Muscle of back (tissue), 13 donors: ENCODE measurements at places on chromosomes 5 and 9. TPM values are rescaled to one million over a fixed set of nuclear protein-coding genes. Genes with fewer than 3 reads are reported as not detected.

DNA sequence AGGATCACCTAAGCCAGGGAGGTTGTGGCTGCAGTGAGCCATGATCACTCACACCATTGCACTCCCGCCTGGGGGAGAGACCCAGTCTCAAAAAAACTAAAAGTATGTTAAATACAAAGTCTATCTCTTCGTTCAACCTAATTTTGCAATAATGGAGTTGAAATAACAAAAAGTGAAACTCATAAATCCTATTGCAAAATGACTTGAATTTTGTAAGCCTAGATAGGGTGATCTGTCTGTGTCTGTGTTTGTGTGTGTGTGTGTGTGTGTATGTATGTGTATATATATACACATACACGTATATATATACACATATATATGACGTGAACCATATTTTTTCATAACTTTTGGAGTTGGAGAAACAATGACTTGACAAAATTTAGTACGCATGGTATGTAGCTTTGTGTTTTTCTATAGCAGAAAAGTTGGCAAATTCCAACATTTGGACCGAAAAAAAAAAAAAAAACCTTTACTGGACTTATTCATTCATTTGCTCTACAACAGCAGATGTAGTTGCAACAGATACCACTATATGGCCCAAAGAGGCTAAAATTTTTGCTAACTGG is 76.9 kb upstream of the CDH6 start:
- DNase-seq = no peak

DNA sequence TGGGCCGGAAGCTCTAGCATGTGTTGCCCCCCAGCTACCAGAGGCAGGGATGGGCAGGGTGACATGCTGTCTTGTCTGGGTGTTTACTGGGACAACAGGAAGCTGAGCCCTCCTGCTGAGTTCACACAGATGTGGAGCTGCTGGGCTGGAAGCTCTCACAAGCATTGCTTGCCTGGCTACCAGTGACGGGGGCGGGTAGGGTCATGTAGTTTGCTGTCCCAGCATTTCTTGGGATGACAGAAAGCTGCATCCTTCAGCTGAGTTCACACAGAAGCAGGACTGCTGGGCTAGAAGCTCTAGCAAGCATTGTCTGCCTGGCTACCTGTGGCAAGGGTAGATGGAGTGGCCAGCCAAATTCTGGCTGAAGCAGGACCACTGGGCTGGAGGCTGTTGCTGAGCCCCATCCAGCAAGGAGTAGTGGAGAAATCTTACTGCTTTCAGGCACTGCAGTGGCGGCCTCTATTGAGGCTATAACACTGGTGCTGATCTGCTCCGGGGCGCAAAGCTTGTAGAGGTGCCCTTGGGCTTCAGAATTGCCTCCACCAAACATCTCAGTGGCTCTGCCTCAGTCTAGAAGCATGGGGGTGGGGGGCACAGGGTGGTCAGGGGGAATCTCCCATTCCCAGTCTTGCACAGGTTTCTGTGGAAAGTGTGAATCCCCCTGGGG is 25.1 kb downstream of the POLK start:
- DNase-seq = no peak

GRCh38 chr5:84393969-84394368 is 9.3 kb upstream of the EDIL3 start:
- no peak for DNase-seq

DNA sequence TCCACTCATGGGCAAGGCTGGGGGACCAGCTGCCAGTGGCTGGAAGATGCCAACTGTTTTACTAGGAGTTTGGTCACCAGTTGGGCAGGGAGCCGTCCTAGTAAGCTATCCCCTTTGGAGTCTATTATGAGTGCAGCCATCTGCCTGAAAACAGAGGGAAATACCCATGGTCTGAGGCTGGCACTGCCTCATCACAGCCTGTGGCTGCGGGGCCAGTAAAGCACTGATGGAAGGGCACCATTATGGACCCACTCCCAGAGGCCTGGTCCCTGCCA is 187.2 kb upstream of the PANK3 start:
- no peak for DNase-seq

GRCh38 chr5:56725711-56726411 is 89.5 kb upstream of the MAP3K1 start:
- no peak for DNase-seq

- DNase-seq = no peak
Measured at GRCh38 chr5:58795327-58795726, 212.5 kb downstream of the RAB3C start.

- no peak for DNase-seq
Measured at GRCh38 chr5:118397236-118397635, 591.1 kb downstream of the DTWD2 start.

DNA sequence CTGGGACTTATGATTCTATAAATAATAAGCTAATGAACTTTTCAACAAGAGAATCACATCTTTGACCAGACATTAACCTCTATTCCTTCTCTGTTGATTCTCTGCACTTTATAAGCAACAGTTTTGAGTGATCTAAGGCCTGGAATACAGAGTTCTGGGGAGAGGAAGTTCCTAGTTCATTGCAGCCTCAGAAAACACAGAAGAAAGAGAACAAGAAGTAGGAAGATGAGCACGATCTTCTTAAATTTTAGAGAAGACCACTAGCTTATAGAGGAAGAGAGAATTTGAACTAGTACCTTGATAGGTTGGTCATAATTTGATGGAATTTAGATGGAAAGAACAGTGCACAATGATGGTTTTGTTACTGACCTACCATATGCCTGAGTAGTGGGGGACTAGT is 8.5 kb upstream of the C9orf72 start:
- no peak for DNase-seq

- DNase-seq = no peak
Measured at GRCh38 chr9:74503219-74503618, 6.1 kb downstream of the RORB start.

DNA sequence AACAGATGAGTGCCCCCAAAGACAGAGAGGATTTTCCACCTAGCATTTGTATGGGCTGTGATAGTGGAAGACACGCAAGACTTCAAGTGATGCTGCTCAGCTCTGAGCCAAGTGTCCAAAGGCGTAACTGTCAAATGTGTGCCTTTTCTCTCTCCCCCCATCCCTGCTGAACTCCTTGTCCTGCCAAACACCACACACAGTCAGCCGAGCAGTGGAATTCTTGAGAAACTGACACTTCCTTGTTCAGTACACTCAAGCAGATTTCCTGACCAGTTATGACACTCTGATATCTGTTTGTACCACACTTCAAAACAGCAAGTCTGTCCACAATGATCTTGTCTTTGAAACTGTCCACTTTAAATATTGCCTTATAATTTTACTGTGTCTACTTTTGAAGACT is 166.4 kb downstream of the PIK3R1 start:
- no peak for DNase-seq

GRCh38 chr9:78490231-78490630 is 193.3 kb downstream of the PSAT1 start:
- DNase-seq = no peak

DNA sequence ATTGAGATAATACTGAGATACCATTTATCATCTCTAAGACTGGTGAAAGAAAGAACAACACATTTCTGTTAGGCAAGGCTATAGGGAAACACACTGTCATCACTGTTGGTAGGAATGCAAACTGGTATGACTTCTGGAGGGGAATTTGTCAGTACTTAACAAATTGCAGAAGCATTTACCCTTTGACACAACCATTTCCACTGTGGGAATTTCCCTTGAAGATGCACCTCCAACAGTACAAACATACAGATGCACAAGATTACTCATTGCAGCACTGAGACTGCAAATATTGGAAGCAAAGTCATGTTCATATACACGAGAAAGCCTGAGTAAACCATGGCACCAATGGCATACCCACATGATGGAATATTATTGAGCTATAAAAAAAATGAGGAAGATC is 17.6 kb downstream of the GM2A start:
- DNase-seq = no peak

DNA sequence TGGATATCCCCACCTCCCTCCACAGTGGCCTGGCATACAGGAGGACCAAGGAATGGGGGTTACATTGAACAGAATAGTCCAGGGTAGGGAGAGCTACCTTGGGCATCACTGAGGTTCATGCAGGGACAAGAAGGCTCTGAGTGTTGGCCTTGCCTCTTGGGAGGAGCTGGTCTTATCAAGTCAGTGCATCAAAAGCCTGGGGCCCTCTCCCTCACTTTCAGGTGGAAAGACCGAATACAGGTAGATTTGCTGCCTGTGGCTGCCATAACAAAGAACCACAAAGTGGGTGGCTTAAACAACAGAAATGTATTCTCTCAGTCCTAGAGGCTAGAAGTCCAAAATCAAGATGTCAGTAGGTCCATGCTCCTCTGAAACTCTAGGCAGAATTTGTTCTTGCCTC is 18.5 kb upstream of the ARSI start:
- DNase-seq = no peak

- no peak for DNase-seq
Measured at GRCh38 chr9:69036799-69037198, 1.2 kb downstream of the FXN start.

GRCh38 chr9:88183798-88184495 is 45.7 kb upstream of the SPATA31C2 start:
- DNase-seq = no peak

Gene EDIL3
- polyA plus RNA-seq = 11.4 TPM

Gene OCLN
- 3.0 TPM for polyA plus RNA-seq

Gene SLCO6A1
- polyA plus RNA-seq = not detected

Gene CCDC171
- 3.5 TPM for polyA plus RNA-seq

Gene ZNF483
- polyA plus RNA-seq = 0.99 TPM

Gene SPAG8
- 1.8 TPM for polyA plus RNA-seq

Gene SOHLH1
- 0.24 TPM for polyA plus RNA-seq

Gene ADAMTS12
- polyA plus RNA-seq = 30.8 TPM

Gene GRAMD2B
- 12.3 TPM for polyA plus RNA-seq

Gene MOB3B
- 2.4 TPM for polyA plus RNA-seq

Gene PCDHB12
- polyA plus RNA-seq = 3.1 TPM

Gene LRRTM2
- polyA plus RNA-seq = 0.33 TPM

Gene GLDC
- polyA plus RNA-seq = 0.84 TPM

Gene GLRA1
- polyA plus RNA-seq = not detected

Gene BTNL8
- 0.31 TPM for polyA plus RNA-seq

Gene FRRS1L
- 4.8 TPM for polyA plus RNA-seq
